Esophagus squamous epithelium (tissue), 5 donors: ENCODE measurements at places on chromosomes 16 and 17.

DNA sequence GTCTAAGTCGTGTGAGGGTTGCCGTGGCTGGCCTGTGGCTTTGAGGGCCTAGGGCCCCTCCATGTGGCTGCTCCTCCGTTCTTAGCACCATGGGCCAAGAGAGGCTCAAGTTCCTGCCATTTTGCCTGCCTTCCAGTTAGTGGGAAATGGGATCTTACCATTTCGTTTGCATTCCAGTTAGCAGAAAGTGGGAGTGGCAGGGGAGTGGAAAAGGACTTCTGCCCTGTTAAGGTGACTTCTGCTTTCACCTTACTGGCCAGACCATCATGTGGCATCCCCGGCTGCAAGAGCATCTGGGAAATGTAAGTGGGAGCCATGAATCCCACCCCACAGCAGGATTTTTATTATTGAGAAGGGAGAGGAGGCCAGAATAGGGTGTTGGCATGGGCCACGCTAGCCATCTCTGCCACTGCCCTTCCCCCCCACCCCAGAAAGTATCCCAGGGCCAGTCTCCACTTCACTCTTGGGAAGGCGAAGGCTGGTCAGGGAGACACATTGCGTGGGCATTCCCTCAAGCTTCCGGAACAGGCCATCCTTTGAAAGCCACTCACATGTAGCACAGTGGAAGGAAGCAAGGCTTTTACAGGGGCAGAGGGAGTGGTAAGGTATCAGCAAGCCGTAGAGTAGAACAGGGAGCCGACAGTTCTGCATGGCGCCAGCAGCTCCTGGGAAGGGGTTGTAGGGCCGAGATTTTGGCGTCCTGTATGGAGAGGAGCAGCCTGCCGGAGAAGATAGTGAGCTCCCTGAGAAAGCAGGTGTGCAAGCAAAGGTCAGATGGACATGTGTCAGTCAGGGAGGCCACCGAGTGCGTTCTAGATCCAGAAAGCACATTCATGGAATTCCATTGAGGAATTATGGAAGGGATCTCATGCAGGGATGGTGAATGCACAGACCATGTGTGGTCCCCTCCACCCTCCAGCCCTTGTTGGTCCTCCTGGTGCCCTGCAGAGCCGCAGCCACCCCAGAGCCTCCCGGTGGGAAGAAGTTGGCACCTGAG is 33.4 kb downstream of the CMIP start:
- DNase-seq: no peak

GRCh38 chr17:8384801-8385378 is 1.9 kb upstream of the RPL26 start:
- no peak for DNase-seq

GRCh38 chr16:15616475-15617165 is 26.3 kb downstream of the MARF1 start:
- no peak for DNase-seq

DNA sequence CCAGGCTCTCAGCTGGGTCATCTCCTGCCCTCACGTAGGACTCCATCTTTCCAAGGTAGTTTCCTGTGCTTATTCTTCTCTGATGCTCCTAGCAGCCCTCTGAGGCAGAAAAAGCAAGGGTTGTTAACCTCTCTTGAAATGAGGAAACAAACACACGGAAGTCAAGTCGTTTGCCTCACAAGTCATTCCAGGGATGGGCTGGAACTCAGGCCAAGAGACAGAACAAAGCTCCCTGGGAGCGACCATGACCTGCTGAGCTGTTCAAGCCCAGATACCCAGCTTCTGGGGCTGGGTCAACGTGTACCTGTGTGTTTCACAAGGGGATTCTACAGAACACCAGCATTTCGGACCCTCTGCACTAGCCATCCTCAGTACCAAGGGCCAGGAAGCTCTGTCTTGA is 28.1 kb downstream of the SRL start:
- no peak for DNase-seq

- no peak for DNase-seq
These were observed 28.9 kb downstream of the WFDC1 start for GRCh38 chr16:84323606-84324005.

GRCh38 chr16:29763326-29763725 is 14.7 kb upstream of the ZG16 start:
- DNase-seq: no peak
